ENCODE measurements at places on chromosomes 5 and 9.

- DNase-seq, result no peak
Measured at GRCh38 chr9:96050861-96051155, 175.3 kb downstream of the ERCC6L2 start.

- peak; percentile 30 for DNase-seq
Measured at GRCh38 chr5:16160706-16161105, 18.9 kb downstream of the MARCHF11 start.

GRCh38 chr9:115594557-115594956 is 476.6 kb upstream of the TNC start:
- DNase-seq, result no peak

GRCh38 chr5:178786859-178787499 is 56.5 kb upstream of the ZNF354A start:
- DNase-seq, result no peak

DNA sequence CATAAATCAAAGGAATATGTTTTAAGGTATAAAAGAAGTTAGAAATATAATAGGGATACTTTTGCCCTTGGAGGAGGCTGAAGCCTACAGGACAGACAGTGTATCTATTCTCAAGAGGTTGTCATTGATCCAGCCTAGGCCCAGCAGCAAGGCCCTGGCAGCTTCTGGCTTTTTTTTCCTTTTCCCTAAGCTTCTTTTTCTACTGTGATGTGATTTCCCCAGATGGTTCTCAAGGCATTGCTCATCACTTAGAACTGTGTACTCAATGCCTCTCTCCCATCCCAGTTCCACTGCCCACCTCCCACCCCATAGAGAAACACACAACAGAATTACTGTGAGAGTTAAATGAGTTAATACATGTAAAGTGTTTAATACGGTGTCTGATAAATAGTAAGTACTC is 88.6 kb downstream of the SLC44A1 start:
- no peak for DNase-seq
